ENCODE measurements at places on chromosomes 6 and 20.

GRCh38 chr6:41571021-41571780 lies 25.0 kb downstream of the FOXP4 start:
- no peak for DNase-seq

DNA sequence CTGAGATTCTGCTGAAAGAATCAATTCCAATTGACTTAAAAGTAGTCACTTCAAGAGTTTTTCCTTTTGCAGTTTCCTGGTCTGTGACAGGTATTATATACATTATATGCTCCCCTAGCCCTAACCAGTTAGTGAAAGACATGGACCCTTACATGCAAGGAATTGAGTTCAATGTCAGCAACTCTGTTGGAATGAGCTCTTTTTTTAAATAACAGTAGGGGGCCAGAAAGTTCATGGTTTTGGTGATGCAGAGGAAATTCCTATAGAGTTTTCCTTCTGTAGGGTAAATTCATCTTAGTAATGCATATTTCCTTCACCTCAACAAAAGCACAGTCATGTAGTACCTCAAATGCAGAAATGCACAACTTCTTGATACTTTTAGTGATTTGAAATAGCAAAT lies 172.2 kb downstream of the KIF6 start:
- DNase-seq, result no peak

DNA sequence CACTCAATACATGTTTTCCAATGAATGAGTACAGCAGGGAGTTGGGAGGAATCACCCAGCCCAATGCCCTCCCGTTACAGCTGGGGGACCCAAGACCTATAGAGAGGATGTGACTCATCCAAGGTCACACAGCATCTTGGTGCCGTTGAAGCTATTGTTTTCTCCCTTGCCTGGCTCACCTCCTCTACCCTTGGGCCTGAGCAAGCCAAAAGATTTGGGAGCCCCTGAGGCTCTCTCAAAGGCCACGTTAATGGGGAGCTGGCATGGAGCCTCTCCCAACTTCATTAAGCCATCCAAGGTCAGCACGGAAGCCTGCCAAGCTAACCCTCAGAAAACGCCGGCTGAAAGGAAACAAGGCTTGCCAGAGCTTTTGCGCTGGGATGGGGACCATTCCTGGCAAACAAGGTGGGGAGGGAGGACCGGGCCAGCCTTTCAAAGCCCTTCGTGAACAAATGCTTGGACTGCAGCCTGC lies 30.4 kb downstream of the KCNB1 start:
- no peak for DNase-seq

DNA sequence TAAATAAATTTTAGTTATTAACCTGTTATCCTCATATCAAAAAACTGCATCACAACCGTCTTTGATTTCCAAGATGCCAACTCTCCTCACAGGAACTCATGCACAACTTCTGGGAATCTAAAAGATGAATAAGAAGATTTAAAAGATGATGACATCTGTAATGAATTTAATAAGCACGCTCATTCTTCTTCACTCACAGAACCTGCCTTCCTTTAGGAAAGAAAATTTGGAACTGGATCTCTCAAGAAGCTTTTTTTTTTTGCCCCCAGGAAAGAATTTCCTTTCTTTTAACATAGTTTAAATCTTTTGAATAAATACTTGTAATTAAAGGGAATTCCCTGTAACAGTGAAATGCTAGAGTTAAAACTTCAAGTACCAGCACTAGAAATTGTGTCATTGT lies 161.5 kb downstream of the HIVEP2 start:
- no peak for DNase-seq

DNA sequence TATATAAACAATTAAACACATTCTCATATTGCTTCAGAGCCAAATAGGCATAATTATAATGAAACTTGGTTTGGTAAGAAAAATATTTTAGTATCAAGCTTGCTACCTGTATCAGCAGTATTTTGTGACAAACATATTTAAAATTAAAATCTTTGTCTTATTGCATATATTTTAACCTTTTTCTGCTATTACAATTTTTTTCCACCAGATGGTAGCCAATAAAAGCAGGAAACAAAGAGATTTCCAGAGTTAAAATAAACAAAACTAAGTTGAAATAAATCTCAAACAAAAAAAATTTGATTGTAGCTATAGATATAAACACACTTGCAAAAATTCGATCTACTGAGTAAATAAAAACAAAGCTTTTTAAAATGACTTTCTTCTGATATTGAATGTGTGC lies 491.3 kb upstream of the GJE1 start:
- no peak for DNase-seq

GRCh38 chr20:32832664-32833063 lies 12.9 kb downstream of the MAPRE1 start:
- no peak for DNase-seq

DNA sequence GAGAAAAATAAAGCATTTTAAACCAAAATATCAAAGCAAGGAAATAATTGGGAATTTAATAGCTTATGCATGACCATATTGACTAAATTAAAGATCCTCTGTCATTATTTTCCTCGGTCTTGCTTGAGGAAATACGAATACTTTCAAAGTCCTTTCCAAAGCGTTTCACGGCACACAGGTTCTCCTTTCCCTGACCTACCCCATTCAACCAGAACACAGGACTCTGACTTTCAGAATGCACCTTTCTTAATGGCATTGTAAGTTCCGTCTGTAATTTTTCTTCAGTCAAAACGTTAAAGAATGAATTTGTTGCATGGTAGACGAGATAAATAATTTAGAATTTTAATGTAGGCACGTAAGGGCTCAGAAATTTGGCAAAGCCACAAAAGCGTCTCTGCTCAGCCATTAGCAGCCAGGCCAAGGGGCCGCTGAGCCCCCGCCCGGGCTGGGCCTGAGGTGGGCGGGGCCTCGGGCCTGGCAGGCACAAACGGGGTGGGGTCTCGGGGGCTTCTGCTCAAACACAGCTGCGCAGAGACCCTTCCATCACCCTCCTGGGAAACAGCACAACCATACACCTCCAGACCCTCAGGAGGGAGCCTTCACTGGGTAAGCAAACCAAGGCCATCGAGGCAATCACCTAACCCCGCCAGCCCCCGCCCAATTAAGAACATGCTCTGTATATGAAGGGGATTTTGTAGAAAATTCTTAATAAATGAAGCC lies 3.4 kb downstream of the NEDD9 start:
- no peak for DNase-seq

DNA sequence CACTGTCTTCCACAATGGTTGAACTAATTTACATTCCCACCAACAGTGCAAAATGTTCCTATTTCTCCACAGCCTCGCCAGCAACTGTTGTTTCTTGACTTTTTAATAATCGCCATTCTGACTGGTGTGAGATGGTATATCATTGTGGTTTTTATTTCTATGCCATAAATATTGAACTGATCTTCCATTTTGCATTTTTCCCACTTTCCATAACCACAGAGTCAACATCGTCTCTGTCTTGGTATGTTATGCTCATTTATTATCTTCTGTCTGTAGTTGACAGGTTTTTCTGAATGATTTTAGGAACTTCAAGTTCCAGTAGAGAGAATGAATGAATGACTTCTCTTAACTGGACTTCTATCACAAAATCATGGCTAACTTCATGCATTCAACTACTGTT lies 259.8 kb downstream of the UST start:
- no peak for DNase-seq

- DNase-seq, result no peak
These were observed 2.0 kb downstream of the EEF1E1 start for GRCh38 chr6:8100159-8100854.

DNA sequence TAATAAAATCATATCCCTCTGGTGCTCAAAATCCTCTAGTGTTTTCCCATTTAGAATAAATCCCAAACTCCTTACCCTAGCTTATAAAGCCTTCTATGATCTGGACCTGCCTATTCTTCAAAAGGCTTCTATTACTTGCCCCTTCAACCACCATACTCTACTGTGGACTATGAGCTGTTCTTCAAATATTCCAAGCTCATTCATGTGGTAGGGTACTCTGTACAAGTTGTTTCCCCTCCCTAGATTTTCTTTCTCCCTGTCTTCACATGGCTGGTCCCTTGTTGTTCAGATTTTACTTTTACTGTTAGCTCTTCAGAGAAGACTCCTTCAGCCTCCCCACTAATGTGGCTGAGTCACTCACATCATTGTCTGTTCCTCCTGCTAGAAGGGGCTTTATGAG lies 193.2 kb downstream of the OGFRL1 start:
- no peak for DNase-seq

- no peak for DNase-seq
These were observed 35.3 kb downstream of the KIAA0408 start for GRCh38 chr6:127423921-127424320.

DNA sequence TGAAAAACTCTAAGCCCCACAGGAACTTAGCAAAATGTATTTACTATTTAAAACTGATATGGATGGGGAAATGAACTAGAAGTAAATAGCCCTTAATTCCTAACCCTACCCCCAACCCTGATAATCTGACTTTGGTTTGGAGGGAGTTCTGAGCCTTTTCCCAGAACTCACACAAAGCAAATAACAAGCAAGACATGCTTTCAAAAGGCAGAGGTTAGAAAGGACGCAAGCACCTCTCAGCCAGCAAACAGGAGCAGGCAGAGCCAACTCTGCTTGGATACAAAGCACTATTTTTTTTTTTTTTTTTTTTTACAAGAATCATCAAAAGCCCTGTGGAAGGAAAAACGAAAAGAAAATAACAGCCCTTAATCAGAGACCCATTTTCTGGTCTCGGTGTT lies 58.7 kb downstream of the SLC22A23 start:
- DNase-seq, result no peak
